Gastrocnemius medialis (tissue), 4 donors: ENCODE measurements at places on chromosomes 4 and X. TPM values are rescaled to one million over a fixed set of nuclear protein-coding genes. Genes with fewer than 3 reads are reported as not detected.

The ZRSR2 gene
- total RNA-seq = 8.4 TPM

The SMIM10 gene
- total RNA-seq = 1.7 TPM

The GABRB1 gene
- total RNA-seq = not detected

DNA sequence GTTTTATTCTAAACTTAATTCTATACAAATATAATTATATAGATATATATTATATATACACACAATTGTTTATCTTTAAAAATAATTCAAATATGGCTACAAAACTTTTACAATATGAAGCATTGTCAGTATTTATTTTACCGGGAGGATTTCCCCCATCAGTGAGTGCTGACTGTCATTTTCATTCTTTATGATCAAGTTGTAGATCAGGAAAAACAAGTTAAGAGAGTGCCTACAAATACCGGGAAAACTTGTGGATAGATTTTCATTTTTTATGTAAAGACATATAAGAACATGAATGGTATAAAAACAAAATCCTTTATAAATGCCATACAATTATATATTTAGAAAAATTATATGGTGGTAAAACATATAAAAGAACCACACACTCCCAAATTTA is 37.8 kb downstream of the CLCN3 start:
- DNase-seq = no peak
